Stimulated activated CD4-positive, alpha-beta T cell treated with anti-CD3 and anti-CD28 coated beads, Interleukin-1b, Interleukin-23, amount 100 ng/mL, for 1 hour (primary cell): ENCODE measurements at places on chromosomes 11 and 22.

GRCh38 chr11:118226781-118227180 is 2.0 kb upstream of the JAML start:
- no peak for DNase-seq

DNA sequence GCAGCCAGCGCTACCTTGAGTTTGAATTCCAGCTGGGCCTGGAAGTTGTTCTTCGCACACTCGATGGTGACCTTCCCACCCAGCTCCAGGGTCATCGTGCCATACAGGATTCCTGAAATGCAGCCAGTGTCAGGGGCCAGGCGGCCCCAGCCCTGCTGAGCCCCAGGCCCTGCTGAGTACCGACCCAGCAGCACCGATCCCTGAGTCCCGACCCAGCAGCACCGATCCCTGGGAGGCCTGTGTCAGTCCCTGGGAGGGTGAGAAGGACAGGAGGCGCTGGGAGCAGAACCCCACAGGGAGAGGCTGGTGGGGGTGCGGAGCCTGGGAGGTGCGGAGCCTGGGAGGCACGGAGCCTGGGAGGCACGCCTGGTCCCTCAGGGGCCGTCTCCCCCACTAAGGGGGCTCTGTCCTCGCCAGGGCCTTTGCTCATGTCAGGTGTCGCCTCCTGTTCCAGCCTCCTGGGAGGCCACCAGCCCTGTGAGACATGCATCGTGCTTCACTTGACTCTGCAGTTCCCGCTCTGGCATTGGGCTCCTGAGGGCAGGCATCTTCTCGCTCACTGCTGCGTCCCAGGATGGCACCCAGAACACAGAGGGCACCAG is 37.1 kb upstream of the CARS1 start:
- no peak for DNase-seq

DNA sequence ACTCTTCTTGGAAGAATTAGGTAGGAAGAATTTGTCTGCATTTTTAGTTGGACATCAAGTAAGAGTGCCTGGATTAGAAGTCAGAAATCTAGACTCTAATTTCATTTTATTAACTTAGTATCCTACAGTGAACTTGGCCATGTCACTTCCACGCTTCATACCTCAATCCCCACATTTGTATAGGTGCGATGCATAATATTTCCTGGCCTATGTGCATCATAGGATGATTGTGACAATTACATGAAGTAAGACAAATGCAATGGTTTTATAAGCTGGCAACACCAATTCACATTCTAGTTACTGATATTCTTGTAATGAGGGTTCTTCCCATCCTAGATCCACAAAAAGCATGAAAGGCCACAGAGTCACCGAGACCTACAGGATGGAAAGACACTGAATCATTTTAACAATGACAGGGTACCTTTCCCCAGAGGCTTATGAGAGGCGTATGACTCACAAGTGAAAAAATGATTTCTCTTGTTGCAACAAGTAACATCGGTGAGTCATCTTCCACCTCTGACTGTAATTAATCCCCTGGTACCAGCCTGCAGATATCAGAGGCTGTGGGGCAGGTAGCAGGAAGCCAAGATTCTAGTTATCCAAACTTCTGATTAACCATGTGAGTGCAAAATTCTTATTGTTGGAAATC is 56.0 kb upstream of the OR5AK2 start:
- no peak for DNase-seq

GRCh38 chr11:15202626-15203025 is 87.9 kb downstream of the INSC start:
- DNase-seq = no peak
